ENCODE measurements at places on chromosomes 1 and 21.

- DNase-seq, result no peak
Observed at GRCh38 chr1:46363121-46363520, 22.5 kb downstream of the NSUN4 start.

- DNase-seq, result no peak
Observed at GRCh38 chr1:200929530-200930278, 35.0 kb downstream of the INAVA start.

DNA sequence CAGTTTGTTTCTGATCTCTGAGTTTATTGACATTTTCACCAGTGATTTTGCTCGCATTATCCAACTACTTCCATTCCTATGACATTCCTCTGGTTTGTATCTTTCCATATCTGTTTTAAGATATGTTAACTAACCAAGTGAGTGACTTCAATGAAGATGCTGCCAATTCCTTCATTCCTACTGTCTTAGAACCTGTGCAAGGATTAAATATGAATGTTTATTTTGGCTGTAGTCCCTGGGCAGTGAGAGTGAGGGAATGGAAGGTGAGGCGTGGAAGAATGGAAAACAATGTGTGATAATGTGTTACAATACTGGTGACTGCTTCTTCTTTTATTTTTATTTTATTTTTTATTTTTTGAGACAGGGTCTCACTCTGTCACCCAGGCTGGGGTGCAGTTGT, 183.0 kb downstream of the SDCCAG8 start:
- no peak for DNase-seq

DNA sequence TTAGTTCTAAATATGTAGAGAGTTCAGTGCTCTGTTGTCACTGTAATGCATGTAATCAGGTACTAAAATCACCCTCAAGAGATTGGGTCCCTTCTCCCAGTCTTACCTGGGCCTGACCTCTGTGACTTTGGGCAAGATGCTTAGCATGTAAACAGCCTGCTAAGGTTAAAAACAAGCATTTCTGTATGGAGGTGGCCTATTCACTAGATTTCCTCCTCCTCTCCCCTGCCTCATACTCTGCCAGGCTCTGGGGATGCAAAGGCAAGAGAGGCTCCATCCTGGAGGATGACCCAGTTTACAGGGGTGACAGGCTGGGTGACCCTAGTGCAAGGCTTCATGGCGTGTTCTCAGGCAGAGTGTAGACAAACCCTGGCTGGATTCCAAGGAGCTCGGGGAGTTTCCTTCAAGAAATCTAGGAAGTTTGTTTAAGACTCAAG, 28.8 kb downstream of the VANGL2 start:
- no peak for DNase-seq

DNA sequence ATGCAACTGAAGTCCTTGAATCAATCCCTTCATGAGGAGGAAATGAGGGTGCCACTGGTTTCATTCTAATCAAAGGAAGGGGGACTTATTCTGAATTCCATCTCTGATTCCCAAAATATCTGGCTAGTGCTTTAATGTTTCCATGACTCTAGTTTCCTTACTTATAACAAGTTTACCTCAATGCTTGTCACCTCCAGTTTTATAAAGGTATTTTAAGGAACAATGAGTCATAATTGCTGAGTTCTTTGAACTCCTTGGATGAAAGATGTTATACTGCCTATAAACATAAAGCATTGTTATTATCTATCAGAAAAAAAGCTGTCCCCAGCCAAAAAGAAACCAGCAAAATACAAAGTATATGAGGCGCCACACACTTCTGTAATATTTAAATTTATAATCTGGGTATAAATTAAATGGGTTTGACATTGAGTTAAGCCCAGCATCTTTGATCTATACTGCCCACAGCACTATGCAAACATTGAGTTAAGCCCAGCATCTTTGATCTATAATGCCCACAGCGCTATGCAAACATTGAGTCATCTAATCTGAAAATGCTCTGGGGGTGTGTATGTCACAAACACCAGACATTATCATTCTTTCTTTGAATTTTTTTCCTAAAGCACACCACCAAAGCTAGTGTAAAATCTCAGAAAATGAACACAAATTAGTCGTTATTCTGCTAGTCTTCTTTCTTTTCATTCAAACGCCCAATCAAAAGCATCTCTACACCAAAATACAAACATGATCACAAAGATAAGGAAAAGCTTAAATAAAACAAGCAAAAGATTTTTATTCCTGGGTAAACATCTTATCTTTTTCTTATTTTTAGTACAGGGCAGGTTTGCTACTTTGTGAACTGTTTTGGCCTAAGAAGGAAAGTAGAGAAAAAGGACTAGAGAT, 11.5 kb upstream of the CXADR start:
- DNase-seq, result no peak

DNA sequence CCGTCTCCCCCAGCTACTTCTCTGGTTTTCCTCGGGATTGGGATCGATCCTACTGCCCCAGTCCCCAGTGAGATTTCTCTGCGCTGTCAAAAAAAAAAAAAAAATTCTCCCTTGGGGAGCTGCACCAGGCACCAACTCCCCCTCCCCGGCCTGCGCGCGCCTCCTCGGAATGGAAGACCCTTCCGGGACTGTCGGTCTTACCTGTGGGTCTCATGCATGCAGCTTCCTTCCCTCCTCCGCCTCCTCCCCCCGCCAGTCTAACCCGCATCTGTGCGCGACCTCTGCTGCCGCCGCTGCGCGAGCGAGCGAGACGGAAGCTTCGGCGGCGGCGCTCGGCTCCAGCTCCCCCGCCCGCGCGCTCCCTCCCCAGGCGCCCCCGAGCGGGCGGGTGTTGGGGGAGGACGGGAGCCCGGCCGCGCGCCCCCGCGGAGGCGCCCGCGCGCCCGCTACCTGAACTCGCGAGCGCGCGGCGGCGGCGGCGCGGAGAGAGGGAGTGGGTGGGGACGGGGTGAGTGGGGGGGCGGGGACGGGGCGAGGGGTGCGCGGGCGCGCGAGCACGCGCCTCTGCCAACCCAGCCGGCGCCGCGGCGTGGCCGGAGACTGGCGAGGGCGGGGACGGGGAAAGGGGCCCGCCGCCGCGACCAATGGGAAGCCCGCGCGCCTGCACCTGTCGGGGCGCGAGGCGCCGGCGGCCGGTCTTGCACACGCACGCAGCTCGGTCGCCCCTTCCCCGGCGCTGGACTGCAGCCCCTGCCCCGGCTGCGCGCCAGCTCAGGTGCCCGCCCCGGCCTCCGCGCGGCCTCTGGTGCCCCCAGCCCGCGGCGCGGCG, at the start of gene SUSD4:
TSS of gene SUSD4 (minus strand) at position 321 of the 829 bp plus-strand sequence. CDS start 751 bp downstream, outside the sequence.
- DNase-seq, result peak; percentile 33

DNA sequence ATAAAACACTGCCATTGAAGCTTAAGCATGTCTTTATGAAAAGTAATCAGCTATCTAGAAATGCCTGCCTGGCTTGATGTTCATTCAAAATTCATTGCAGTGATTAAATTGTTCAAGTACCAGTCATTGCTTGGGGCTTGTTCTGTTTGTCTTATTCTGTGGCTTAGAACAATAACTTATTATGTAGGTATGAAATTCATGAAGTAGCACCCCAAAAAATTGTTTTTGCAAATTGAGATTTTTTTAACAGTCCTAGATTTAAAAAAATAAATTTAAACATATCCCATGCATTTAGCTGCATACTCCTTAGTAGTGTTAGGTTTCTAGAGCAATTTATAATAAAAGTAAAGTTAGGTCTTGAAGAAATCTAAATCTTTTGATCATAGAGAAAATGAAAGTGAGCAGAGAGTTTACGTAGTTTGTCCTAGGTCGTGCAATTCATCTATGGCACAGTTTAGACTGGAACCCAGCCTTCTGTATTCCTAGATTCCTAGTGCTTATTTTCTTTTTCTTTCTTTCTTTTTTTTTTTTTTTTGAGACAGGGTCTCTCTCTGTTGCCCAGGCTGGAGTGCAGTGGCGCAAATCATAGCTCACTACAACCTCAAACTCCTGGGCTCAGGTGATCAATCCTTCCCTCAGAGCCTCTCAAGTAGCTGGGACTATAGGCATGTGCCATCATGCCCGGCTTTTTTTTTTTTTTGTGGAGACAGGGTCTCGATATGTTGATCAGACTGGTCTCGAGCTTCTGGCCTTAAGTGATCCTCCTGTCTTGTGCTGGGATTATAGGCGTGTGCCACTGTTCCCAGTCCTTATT, 9.3 kb downstream of the MIER1 start:
- no peak for DNase-seq

DNA sequence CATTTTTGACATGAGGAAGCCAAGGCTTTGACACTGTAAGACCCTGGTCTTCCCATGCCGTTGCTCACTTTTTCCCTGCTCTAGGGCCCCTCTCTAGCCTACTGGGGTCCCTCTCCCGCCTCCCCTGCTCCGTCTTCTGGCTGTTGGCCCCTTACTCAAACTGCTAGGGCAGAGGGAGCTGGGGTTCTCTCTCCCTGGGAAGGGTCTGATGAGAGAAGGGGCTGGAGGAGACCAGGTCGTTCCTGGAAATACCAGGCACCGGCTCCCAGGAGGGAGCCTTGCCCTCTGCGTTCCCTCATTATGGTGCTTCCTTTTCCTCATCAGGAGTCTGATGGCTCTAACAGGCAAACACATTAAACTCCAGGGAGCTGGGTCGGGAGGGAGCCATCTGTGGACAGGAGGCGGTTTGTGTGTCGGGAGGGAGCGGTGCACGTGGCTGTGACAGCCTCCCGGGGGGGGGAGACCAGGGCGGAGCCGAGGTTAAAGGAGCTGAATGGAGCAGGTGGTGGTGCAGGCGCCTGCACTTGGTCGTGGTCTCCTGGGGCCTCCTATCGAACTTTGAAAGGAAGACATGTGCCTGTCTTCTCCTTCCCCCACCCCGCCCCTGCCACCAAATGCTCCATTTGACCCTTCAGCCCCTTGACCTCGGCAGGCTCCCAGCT, 35.4 kb upstream of the LHX4 start:
- no peak for DNase-seq

DNA sequence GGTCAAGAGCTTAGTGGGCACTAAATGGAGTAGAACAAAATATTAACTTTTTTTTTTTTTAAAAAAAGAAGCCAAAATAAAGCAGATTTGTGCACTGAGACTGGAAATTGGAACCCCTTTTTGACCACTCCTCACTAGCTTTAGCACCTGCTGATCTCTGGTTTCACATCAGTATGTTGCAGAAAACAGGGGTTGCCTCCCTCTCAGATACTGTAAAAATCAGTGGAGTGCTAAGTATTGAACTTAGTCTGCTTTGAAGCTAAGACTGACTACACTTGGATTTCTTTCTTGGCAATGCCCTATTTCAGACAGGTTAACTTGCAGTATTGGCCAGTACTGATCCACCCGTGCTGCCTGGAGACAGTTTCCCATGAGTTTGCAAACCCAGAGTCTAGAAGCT, 2.7 kb upstream of the KIAA0040 start:
- DNase-seq, result no peak

- no peak for DNase-seq
Observed at GRCh38 chr21:10272216-10272615, 249.2 kb upstream of the TPTE start.

DNA sequence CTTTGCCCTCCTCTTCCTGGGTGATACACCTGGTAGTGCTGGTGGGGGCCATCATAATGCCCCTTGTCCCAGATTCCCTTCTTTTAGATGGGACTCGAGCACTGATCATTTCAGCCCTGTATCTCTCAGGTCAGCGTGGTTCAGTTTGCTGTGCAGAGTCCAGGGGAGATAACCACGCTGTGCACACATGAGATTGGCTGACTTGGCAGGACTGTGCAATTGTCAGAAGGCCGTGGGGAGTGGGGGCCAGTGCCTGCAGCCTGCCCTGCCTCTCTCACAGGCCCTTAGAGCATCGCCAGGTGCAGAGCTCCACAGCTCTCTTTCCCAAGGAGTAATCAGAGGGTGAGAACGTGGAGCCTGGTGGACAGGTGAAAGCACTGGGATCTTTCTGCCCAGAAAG, 15.2 kb downstream of the EPHX1 start:
- DNase-seq, result no peak

DNA sequence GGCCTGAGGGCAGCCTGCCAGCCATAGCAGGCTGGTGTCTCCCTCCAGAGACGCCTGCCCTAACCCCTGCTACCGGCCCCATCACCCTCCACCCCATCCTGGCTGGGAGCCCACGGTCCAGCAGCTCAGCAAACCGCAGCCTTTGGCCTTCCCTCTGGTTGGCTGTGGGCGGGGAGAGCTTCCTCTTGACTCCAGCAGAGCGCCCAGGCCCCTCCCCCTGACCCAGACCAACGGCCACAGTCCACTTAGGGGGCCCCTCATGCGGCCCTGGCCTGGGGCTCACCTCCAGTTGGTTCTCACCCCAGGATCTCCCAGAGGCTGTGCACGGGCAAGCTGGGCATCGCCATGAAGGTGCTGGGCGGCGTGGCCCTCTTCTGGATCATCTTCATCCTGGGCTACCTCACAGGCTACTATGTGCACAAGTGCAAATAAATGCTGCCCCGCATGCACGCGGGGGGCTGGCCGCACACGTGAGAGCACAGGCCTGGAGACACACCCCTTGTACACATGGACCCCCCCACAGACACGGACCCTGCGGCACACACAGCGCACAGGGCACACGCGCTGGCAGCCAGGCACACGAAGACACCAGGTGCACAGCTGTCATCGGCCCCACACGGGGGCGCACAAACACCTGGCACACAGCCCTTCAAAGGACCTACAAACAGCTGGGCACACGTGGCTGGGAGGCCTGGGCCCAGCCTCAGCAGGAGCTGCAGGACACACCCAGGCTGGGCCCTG, 3.1 kb downstream of the SMIM1 start:
- DNase-seq, result no peak

GRCh38 chr1:101595881-101596374, 359.1 kb downstream of the S1PR1 start:
- no peak for DNase-seq

DNA sequence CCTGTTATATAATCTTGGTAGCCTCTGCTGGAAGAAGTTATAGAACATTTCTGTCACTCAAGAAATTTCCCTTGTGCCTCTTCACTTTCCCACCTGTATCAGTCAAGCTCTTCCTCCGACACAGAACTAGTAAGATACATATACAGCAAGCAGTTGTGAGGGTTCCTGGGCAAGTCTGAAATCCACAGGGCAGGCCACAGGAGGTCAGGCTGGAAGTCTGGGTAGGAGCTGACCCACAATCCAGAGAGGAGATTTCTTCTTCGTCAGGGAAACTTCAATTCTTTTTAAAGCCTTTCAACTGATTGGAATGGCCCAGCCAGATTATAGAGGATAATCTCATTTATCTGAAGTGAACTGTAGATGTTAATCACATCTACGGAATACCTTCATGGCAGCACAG, 96.4 kb upstream of the FMN2 start:
- DNase-seq, result no peak

Measured in stimulated activated CD8-positive, alpha-beta memory T cell treated with anti-CD3 and anti-CD28 coated beads, Interleukin-15, amount 100 ng/mL, for 24 hours (primary cell).